Activated naive CD4-positive, alpha-beta T cell treated with anti-CD3 and anti-CD28 coated beads for 36 hours (primary cell): ENCODE measurements at places on chromosomes 1 and 21. TPM values are rescaled to one million over a fixed set of nuclear protein-coding genes. Genes with fewer than 3 reads are reported as not detected.

The LCE1B gene
- total RNA-seq = not detected

The AGPAT3 gene
- 64.1 TPM for total RNA-seq

The ATP1A2 gene
- total RNA-seq = not detected

The IL10 gene
- total RNA-seq = not detected

The PROX1 gene
- 0.12 TPM for total RNA-seq

The RGS8 gene
- not detected for total RNA-seq

The YY1AP1 gene
- 59.5 TPM for total RNA-seq

The ZFP69B gene
- total RNA-seq = 11.2 TPM

The PPIAL4G gene
- 0.10 TPM for total RNA-seq

The CRNN gene
- total RNA-seq = not detected

The FAM43B gene
- total RNA-seq = not detected

The OLIG2 gene
- not detected for total RNA-seq

The HSD3B2 gene
- not detected for total RNA-seq

The SPATA46 gene
- not detected for total RNA-seq

The ASCL5 gene
- total RNA-seq = not detected

The LORICRIN gene
- total RNA-seq = not detected

The NOTCH2 gene
- total RNA-seq = 43.9 TPM

The ASAP3 gene
- total RNA-seq = 0.76 TPM

The WNT3A gene
- not detected for total RNA-seq

The LHX8 gene
- not detected for total RNA-seq

The MYOG gene
- total RNA-seq = not detected

The CBS gene
- 117 TPM for total RNA-seq

The DMBX1 gene
- total RNA-seq = not detected

The SPRR2A gene
- not detected for total RNA-seq

The ZNF281 gene
- total RNA-seq = 7.5 TPM

The S100B gene
- total RNA-seq = 0.24 TPM

The CLCA4 gene
- not detected for total RNA-seq

The OR6N1 gene
- total RNA-seq = not detected

The RRAGC gene
- total RNA-seq = 23.3 TPM

The CFAP126 gene
- total RNA-seq = not detected

The KCND3 gene
- not detected for total RNA-seq

The ERI3 gene
- total RNA-seq = 43.0 TPM

The S100A7 gene
- total RNA-seq = not detected

The BRDT gene
- not detected for total RNA-seq

The OR2T11 gene
- not detected for total RNA-seq

The C8B gene
- total RNA-seq = not detected

The PTPRC gene
- 714 TPM for total RNA-seq

The THEM5 gene
- not detected for total RNA-seq

The GBP5 gene
- 84.3 TPM for total RNA-seq

The S100A8 gene
- not detected for total RNA-seq

The CXADR gene
- total RNA-seq = 0.27 TPM
